ENCODE measurements at places on chromosomes 3 and 15.

- no peak for DNase-seq
Measured at GRCh38 chr3:106440672-106441071, 571.9 kb upstream of the CBLB start.

GRCh38 chr3:79477242-79477641 is 290.6 kb downstream of the ROBO1 start:
- peak; percentile 6 for DNase-seq

DNA sequence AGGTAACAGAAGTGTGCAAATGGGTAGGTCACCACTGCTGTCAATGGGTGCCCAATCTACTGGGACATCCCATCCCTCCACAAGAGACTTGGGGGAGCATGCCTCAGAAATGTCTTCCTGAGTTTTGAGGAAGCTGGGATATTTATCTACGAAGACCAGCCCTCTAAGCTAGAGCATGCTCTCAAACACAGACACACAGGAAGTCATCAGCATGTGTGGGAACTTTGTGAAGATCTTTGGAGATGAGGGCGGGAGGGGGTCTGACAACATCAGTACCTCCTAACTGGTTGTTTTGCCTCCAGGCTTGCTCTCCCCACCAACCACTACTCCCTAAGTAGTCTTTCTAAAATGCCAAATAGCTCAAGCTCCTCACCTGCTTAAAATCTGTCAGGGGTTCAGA is 3.5 kb upstream of the MEF2A start:
- no peak for DNase-seq

DNA sequence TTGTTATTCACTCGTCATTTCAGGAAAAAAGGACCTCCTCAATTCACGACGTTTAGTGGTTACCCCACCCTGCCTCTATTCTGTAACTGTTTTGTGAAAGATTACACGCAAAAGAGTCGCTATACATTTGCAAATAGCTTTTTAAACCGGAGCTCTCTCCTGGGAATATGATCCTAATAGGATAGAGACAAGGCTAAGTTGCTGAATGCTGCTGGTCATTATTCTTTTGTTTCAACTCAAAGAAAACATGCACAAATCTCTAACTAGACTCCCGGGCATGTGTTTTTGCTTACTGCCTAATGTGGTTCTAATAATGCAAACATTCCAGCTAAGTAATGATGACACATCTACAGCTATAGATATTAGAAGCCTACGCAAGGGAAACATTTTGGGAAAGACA is 214.6 kb upstream of the MDFIC2 start:
- no peak for DNase-seq

GRCh38 chr3:26668696-26669095 is 46.1 kb downstream of the LRRC3B start:
- no peak for DNase-seq

DNA sequence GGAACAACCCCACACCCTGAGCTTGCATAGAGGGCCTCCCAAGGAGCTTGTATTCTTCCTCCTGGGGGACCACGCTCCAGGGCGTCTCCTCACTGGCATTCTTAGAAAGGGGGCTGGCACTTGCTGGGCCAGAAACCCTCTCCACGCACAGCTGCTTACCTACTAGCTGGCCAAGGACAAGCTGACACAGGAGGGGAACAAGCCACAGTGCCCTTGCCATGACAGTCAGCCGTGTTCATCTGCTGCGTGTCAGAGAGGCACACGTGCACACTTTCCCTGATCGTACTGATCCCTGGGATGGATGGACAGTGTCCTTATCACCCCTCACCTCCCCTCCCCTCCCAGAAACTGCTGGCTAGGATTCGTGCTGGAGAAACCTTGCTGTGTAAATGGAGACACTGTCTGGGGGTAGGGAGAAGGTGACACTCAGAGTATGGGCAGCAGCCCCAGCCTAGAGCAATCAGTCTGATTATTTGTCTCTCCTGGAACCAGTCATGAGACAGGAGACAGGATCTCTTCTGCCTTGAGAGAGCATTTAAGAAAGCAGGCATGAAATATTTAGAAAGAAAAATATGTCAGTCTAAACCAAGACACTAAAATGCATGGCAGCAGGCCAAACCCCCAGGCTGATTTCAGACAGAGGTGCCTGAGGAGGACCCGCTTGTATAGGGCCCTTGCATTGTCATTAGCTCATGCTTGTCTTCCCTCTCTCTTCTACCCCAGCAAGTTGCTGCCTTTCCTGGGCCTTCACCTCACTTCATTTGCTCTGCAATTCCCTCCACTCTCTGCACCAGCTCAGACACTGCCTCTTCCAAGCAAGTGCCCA is 311.8 kb upstream of the TRIM42 start:
- DNase-seq, result no peak

DNA sequence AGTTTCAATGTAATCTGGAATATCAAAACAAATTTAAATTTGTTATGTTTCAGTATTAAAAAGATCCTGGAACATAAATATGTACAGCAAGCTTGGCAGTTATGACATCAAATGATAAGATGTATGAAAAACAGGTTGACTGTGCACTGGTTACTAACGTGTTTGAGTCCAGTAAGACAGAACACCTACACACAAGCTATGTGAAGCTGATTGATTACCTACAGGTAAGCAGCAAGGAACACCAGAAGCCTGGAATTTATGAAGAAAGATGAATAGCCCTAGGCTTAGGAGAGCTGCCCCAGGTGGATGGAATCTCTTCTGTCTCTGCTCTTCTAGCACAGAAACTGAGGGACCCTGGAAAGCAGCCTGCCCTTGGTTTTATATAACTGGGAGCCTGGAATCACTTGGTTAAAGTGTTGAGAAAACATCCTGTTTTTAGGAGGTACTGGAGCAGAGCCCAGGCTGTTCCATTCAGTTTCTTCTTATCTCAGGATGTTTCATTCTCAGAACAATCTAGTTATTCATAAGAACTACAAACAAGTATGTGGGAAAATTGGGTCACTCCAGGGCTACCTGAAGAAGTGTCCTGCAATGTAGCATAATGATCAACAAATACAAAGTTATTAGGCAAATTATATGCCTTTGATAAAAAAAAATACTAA is 36.3 kb downstream of the SLITRK3 start:
- DNase-seq, result no peak

DNA sequence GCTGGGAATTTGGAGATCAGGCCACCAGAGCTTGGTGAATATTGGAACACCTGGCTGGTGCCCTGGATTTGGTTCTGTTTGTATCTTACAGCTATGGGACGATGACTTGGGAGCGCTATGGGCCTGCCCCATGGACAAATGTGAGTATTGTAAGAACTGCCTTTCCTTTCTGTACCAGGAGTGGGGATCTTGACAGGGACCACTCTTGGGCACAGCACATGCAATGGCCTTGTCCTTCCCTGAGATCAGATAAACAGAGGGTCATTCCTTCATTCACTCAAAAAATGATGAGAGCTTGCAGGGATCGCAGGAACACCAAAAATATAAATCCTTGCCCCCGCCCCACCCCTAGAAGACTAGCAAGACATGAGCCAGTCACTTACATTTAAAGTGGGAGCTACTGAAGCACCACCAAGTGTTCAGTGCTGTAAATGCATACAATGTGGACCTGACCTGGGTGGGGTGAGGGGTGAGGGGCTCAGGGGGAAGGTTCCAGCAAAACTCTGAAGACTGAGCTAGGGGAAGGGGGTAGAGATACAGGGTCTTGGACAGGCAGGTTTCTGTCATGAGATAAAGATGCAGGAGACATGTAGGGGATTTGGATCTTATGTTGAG is 2.7 kb upstream of the CRELD1 start:
- DNase-seq, result no peak

DNA sequence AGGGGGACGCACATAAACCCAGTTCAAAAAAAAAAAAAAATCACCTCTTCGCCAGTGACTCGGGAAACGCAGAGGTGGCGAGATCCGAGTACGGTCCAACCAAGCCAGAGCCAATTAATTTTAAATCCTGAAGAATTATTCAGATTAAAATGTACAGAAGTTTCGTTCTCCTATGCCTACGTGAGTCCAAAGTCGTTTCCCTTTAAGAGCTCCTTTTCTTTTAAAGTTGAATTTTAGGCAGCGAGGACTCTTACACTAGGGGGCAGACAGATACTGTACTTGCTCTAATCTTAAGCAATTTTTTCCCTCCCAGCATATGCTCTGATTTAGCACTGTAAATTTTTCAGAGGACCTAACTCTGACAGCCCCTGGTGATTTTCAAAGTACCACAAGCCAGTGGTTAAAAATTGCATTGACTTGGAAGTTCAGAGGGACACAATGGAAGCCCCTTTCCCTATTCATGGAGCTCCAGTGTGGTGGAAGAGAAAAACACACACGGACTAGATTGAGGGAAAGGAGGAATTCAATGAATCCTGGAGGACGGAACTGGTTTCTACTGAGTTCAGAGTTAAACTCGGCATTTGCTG is 3.3 kb upstream of the NR2F2 start:
- DNase-seq, result peak; percentile 74

GRCh38 chr15:66654739-66655375 is 47.2 kb upstream of the SMAD6 start:
- no peak for DNase-seq

DNA sequence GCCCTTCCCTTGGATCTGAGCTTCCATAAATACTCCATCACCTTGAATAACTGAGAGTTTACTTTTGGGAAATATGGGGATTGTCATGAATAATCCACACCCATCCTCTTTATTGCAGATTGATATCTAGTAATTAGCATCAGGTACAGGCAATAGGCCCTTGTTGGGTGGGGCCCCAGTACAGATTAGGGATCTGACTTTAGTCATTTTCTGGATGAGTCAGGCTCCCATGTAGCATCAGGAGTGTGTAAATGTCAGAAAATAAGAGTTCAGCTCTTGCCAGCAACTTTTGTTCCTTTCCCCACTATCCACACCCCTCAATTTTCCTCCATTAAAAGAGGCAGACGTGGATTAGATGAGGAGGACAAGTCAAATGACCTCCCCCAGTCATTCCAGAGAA is 17.7 kb upstream of the SNRK start:
- DNase-seq, result no peak

DNA sequence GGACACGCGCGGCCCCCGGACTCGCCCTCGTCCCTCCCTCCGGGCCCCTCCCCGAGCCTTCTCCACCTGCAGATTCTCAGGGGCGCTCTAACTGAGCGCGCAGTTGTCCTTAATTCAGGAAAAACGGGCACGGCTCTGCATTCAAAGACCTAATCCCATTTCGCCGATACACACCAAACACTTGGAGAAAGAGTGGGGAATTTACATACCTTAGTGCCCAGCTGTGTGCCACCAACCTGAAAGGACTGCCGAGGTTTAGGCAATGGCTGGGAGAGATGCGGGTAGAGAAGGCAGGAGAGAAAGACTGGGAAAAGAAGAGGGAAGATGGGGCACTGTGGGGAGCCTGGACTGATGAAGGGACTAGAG is 21.8 kb downstream of the IGDCC3 start:
- DNase-seq, result no peak

- no peak for DNase-seq
Measured at GRCh38 chr3:158700559-158700958, 28.1 kb upstream of the LXN start.

GRCh38 chr3:102444101-102444500 is 9.3 kb downstream of the ZPLD1 start:
- no peak for DNase-seq

- no peak for DNase-seq
Measured at GRCh38 chr3:139204728-139205127, 139.1 kb upstream of the MRPS22 start.

DNA sequence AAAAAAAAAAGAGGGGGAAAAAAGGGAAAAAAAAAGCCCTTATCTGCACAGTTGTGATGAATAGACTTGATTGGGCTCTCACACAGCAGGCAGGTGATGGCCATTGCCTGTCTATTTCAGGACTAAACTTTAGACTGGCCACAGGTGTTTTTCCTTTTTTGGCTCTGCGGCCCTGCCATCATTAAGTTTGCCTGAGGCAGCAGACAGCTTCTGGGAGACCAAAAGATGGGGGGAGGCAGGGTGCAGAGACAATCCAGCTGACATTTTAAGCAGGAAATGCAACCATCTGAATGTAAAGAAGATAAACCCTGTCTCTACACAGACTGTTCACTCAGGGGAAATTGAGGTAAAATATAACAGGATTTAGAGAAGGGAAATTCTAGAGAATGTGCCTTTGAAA is 295.0 kb upstream of the KCNH8 start:
- DNase-seq, result no peak

DNA sequence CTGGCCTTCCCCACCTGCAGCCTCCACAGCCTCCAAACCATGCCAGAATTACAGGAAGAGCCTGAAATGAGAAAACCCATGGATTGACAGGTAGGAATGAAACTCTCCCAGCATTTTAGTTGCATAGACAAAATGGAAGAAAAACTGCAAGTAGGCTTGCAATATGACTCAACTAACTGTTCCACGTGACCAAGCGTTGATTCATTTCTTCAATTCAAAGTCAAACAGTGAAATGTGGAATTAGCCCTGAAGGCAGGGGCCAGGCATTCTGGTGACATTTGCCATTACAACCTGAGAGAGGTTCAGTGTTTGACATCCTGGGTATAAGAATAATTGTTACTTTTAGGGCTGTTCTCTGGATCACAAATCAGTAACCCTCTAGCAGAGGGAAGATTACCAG is 676.5 kb upstream of the CFAP20DC start:
- no peak for DNase-seq

- no peak for DNase-seq
Measured at GRCh38 chr3:125079675-125080045, 23.9 kb upstream of the HEG1 start.

GRCh38 chr3:157248590-157249422 is 88.9 kb upstream of the CCNL1 start:
- no peak for DNase-seq

DNA sequence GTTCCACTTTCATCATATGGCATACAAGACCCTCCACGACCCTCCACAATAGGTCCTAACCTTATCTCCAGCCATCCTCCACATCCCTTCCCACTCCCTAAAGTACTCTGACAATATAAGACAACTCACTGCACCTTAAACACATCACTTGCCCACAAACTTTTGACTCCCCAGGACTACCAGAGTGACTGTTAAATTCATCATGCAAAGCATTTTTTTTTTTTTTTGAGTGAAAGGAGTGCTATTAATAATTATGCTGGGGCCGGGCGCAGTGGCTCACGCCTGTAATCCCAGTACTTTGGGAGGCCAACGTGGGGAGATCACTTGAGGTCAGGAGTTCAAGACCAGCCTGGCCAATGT is 55.8 kb downstream of the OSBPL10 start:
- no peak for DNase-seq

DNA sequence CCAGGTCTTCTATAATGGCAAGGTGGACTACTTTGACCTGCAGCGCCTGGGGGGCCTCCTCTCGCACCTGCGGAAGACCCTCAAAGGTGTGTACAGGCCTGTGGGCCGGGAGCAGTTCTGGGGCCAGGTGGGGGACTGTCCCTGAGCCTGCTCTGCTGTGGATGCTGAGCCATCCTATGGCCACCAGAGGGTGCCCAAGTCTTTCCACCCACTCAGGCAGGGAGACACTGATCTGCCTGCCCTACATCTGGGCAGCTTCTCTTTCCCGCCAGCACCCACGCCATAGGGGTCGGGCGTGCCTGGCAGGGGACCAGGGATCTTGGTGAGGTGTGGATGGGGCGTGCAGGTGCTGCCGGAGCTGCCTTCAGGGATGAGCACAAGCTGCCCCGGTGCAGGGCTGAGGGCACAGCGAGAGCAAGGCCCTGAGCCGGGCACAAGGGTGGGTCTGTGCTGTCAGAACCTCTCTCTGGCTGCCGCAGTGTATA is 14.1 kb downstream of the RNF123 start:
- no peak for DNase-seq

- DNase-seq, result no peak
Measured at GRCh38 chr3:151501923-151502632, 41.2 kb upstream of the IGSF10 start.

- no peak for DNase-seq
Measured at GRCh38 chr3:88189361-88189810, 39.6 kb downstream of the C3orf38 start.

Measured in LNCaP clone FGC (cell line).